ENCODE measurements at places on chromosomes 4 and X. TPM values are rescaled to one million over a fixed set of nuclear protein-coding genes. Genes with fewer than 3 reads are reported as not detected.
A peak's percentile ranks its signal among the peaks of the same experiment; 100 is the strongest.

- H3K36me3 ChIP-seq = no peaks in the 10 kb centered on the region
- H3K4me3 ChIP-seq = no peak overlapping the region
- no peak for DNase-seq
- H3K27me3 ChIP-seq = no peaks in the 10 kb centered on the region
- no peak overlapping the region for H3K27ac ChIP-seq
These were observed 20.3 kb downstream of the FGF13 start for GRCh38 chrX:138691186-138691585.

DNA sequence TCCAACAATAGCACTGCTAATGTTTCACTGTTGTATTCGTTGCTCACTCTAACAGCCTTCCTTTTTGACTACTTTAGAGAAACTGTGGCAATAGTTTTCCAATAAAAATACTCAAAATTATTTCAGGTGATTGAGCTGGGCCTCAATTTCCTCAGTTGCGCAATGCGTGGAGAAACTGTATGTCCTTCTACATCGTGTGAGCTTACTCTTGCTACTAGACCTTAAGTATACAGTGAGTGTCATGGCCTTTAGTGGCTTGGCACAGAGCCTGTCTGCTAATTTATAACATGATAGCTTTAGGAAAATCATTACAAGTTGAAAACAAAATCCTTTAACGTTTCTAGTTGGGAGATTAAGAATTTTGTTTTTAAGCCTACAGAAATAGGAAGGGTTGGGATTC lies 114.5 kb downstream of the COL4A6 start:
- DNase-seq = no peak
- no peak overlapping the region for H3K27ac ChIP-seq
- no peak overlapping the region for H3K4me3 ChIP-seq
- H3K27me3 ChIP-seq = no peaks in the 10 kb centered on the region
- no peaks in the 10 kb centered on the region for H3K4me1 ChIP-seq

NLGN3 gene
- total RNA-seq = 3.1 TPM

PAGE2 gene
- not detected for total RNA-seq

DNA sequence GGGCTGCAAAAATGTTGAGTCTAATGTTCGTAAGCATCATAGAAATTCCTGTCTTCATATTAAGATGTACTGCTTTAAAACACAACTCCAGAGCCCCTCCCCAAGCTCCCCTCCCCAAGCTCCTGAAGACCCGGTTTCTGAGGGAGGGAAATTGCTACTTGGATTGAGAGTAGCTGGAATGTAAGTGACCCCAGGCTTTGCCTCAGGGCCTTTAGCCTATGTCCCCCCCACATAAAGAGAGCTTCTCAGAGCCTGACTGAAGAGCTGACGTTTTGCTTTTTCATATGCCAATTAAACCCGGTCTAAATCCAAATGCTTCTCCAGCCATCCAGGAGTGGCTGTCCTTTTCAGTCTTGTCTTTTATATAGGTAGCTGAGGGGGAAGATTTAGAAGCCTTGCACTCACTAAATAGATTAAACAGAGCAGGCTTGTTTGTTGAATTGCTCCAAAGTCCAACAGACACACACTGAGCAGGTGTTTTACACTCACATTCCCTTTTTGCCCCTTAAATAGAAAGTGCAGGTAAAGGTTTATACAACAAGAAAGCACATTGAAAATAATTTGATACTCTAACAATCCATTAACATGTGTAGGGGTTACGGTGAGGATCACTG lies 19.6 kb downstream of the ARX start:
- no peak overlapping the region for H3K4me3 ChIP-seq
- no peak for DNase-seq
- no peaks in the 10 kb centered on the region for H3K27me3 ChIP-seq

DNA sequence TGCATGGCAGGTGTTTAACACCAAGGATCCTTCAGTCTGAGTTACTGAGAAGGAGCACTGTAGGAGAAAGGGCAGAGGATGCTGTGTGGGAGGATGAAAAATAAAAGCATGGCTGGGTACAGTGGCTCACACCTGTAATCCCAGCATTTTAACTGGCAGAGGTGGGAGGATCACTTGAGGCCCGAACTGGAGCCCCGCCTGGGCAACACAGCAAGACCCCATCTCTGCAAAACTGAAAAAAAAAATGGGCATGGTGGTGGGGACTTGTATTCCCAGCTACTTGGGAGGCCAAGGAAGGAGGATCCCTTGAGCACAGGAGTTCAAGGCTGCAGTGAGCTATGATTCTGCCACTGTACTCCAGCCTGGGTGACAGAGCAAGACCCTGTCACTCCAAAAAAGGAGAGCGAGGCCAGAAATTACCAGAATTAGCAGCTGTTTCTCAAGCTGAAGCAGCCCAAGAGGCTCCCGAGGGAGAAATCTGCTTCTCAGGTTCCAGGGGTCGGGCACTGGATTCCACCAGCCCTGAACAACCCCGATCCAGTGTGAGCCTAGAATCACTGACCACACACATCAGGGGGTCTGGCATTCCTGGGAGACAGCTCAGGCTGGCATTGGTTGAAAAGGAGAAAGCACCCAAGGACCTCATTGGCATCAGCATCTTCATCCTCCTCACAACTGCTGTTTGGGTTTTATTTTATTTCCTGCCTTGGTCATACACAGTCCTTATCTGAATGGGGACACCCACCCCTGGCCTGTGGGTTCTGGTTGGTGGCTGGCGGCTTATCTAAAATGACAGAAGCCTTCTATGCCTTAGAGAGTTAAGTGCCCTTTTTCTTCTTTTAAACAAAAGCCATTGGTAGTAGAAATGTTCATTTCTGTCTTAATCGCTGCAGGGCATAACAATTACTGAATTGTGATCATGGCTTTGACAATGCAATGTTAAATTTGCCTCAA lies 66.3 kb upstream of the TRIM2 start:
- peaks cover 4% of the 10 kb centered on the region for H3K4me1 ChIP-seq
- H3K36me3 ChIP-seq = no peaks in the 10 kb centered on the region
- H3K27me3 ChIP-seq = peaks cover 2% of the 10 kb centered on the region
- H3K4me3 ChIP-seq = no peak overlapping the region

ASB12 gene
- total RNA-seq = 0.30 TPM

DNA sequence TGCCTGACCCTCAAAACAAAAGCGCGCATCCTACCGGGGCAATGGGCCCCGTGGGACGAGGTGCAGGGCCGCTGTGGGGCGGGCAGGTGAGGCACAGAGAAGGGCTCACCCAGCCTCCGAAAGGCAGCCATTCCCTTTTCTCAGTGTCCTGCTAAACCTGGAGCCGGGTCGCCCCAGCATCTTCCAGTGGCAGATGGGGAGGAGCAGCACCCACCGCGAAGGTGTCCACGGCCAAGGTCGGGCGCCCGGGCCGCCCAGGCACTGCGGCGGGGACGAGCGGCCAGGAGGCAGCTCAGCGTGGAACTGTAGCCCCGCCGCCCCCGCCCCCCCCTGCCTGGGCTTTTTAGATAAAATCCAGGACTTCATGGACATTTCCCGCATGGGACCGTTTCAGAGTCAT lies 19.2 kb upstream of the TLR1 start:
- DNase-seq = no peak
- no peak overlapping the region for H3K4me3 ChIP-seq
- H3K27ac ChIP-seq = no peak overlapping the region
- peaks cover 2% of the 10 kb centered on the region for H3K4me1 ChIP-seq
- no peaks in the 10 kb centered on the region for H3K27me3 ChIP-seq

CWH43 gene
- total RNA-seq = not detected

GRCh38 chr4:173191623-173192041 lies 23.0 kb downstream of the GALNT7 start:
- H3K36me3 ChIP-seq = peaks cover 5% of the 10 kb centered on the region
- no peak overlapping the region for H3K4me3 ChIP-seq
- DNase-seq = no peak
- H3K27ac ChIP-seq = no peak overlapping the region
- no peaks in the 10 kb centered on the region for H3K27me3 ChIP-seq
- H3K4me1 ChIP-seq = peaks cover 30% of the 10 kb centered on the region

DNA sequence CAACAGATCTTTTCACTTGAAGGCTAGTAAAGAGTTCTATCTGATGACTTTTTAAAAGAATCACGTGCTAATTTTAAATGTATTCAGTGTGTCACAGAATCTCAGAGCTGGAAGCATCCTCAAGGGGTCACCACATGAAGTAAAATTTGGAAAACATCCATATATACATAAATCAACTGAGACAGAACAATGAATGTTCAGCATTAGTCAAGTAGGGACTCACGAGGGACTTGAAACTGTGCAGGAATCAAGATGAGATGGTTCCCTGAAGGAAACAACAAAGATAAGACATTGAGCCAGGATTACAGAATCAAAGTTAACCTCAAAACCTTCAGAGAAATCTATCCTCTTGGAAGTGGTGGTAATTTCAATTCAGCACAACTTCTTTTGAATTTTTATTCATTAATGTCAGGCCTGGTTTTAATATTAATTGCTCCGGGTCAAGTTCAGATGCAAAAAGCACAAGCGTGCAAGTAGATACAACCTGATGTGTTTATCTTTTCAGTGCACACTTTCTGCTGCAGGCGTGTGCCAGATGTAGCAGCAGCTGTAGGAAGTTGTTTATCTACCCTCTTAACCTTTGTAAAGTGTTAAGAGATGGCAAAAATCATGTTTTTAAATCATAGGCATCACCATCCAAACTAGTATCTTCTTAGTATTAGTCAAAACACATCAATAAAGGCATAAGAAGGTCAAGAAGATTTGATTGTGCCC lies 87.7 kb upstream of the SRD5A3 start:
- peaks cover 12% of the 10 kb centered on the region for H3K27me3 ChIP-seq
- no peak overlapping the region for H3K27ac ChIP-seq
- DNase-seq = no peak
- no peaks in the 10 kb centered on the region for H3K36me3 ChIP-seq
- no peak overlapping the region for H3K4me3 ChIP-seq

NDNF gene
- not detected for total RNA-seq

DNA sequence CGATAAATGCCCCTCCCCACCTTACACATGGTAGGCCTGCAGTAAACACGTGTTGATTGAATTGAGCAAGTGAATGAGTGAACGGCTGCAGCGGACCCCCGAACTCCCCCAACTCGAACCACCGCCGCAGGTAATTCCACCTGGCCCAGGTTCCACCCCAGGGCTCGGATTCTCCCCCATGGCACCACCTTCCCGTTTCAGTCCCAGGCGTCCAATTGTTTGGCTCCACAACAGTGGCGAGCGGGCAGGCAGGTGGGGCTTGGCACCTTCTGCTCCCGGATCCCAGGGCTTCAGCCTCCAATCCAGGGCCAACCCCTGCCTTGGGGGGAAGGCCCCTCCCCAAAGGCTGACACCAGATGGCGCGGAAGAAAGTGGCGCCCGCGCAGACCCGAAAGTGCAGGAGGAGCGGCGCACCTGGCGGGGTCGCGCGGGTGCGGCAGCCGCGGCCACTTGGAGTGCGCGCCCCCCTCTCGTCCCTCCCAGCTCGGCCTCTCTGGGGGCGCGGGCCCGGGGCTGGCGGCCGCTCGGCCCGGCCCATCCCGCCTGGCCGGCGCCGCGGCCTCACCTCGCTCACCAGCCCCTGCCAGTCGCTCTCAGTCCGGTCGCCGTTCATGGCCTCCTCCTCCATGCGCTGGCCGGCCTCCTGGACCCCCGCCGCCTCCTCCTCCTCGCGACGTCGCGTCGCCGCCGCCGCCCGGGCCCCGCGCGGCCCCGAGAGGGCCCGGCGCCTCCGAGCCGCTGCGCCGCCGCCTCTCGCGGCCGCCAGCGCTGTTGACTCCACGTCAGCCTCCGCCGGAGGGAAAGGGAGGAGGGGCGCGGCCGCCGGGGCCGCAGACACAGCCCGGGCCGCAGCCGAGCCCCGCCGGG lies at the start of gene CCDC149:
Gene CCDC149, minus strand, starts transcription at position 791 of the 867 bp plus-strand sequence. Its CDS starts 178 bp downstream, at position 613.
- H3K27me3 ChIP-seq = peaks cover 39% of the 10 kb centered on the region
- H3K27ac ChIP-seq = no peak within 1 kb of the TSS
- no peaks in the 10 kb centered on the region for H3K36me3 ChIP-seq
- no peak within 1 kb of the TSS for H3K4me3 ChIP-seq
- no peak for DNase-seq
- no peaks in the 10 kb centered on the region for H3K4me1 ChIP-seq

GRCh38 chr4:159051245-159052071 lies 51.4 kb upstream of the RAPGEF2 start:
- DNase-seq = no peak
- H3K4me1 ChIP-seq = no peaks in the 10 kb centered on the region
- H3K36me3 ChIP-seq = no peaks in the 10 kb centered on the region
- no peak overlapping the region for H3K4me3 ChIP-seq

GRCh38 chrX:102515975-102516941 lies at the start of gene TMSB15A:
TSS of gene TMSB15A (minus strand) at chrX:102516739.
- peak within 1 kb of the TSS; percentile 87 for H3K4me3 ChIP-seq
- peak; percentile 21 for DNase-seq
- H3K36me3 ChIP-seq = no peaks in the 10 kb centered on the region
- peak within 1 kb of the TSS; percentile 40 for H3K27ac ChIP-seq
- peaks cover 3% of the 10 kb centered on the region for H3K4me1 ChIP-seq

GRCh38 chrX:1453395-1453783 lies 680 bp upstream of the ASMTL start:
- peak overlapping the region; percentile 92 for H3K27ac ChIP-seq
- DNase-seq = peak; percentile 90
- no peaks in the 10 kb centered on the region for H3K27me3 ChIP-seq
- H3K36me3 ChIP-seq = no peaks in the 10 kb centered on the region
- H3K4me3 ChIP-seq = peak overlapping the region; percentile 88

RBMXL3 gene
- total RNA-seq = not detected

- no peaks in the 10 kb centered on the region for H3K27me3 ChIP-seq
- H3K36me3 ChIP-seq = no peaks in the 10 kb centered on the region
- H3K4me3 ChIP-seq = no peak overlapping the region
- no peak for DNase-seq
- H3K27ac ChIP-seq = no peak overlapping the region
These were observed 644.6 kb downstream of the IL1RAPL1 start for GRCh38 chrX:29231800-29232199.

DNA sequence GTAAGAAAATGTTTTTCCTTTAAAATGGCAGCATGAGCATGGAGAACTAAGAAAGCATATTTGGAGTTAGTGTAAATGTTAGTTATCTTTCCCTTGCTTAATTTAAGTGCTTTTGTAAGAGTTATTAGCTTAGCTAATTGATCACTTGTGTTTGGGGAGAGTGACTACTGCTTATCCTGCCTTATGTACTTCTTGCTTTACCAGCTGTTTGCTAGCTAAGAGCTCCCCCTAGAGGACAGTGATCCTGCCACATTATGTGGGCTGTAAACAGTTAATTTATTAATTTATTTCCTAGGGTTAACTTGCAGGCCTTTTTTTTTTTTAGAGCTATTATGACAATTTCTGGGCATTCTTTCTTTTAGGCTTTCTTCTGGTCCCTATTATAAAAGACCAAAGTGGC lies 435.8 kb downstream of the MAGEB5 start:
- no peak overlapping the region for H3K27ac ChIP-seq
- H3K4me3 ChIP-seq = no peak overlapping the region
- H3K36me3 ChIP-seq = no peaks in the 10 kb centered on the region
- DNase-seq = no peak

DNA sequence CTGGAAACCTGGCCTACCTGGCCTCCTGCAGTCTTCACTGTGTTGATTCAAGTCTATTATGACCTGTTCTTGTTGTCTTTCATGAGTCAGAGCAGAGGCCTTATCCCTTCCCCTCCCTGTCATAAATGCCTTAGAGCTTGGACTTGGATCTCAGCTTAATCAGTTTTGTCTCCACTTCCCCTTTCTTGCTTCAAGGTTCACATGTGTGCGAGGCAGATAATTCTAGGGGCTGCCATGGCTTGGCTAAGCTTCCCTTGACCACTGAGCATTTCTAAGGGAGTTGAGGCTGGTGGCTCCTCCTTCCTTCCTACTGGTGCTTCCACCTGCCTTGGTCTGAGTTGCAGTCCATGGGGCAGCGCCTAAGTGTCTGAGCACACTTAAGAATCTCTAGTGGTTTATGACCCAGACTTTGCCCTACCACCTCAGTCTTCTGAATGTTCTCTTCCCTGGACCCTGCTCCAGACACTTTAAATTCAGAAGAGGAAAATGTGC lies 1.7 kb upstream of the HEPH start:
- no peaks in the 10 kb centered on the region for H3K36me3 ChIP-seq
- no peaks in the 10 kb centered on the region for H3K27me3 ChIP-seq
- no peak for DNase-seq
- H3K4me3 ChIP-seq = no peak overlapping the region
